ENCODE measurements at places on chromosomes 7 and 10.

GRCh38 chr7:3416453-3416852 is 115.4 kb downstream of the SDK1 start:
- no peak for DNase-seq

- DNase-seq = no peak
These were observed 5.6 kb downstream of the RAPGEF5 start for GRCh38 chr7:22351329-22351692.

DNA sequence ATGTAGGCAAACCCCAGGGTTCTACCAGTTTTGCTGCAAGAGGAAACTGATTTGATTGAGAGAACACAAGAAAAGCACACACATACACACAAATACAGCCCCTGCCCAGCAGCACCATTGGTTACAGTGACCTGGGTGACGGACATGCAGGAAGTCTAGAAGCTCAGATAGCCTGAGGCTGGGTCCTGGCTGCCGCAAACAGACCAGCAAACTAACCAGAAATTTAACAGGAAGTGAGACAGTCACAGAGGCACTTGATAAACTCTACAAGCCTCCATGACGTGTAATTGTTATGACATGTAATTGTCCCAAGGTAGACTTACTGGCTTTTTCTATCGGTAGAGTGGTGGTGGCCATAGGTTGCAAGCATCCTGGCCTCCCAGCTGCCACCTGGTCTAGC is 58.9 kb downstream of the PRKAR2B start:
- no peak for DNase-seq

GRCh38 chr10:110502851-110503301 is 5.2 kb downstream of the DUSP5 start:
- no peak for DNase-seq

- DNase-seq = no peak
These were observed 130.1 kb downstream of the SH3PXD2A start for GRCh38 chr10:103725242-103725641.

- no peak for DNase-seq
These were observed 123.3 kb downstream of the AOAH start for GRCh38 chr7:36600869-36601530.

- DNase-seq = no peak
These were observed 57.8 kb downstream of the HHEX start for GRCh38 chr10:92747600-92747999.

- no peak for DNase-seq
These were observed 24.1 kb downstream of the SSMEM1 start for GRCh38 chr7:130231792-130232191.

- no peak for DNase-seq
These were observed 7.8 kb downstream of the ZNF680 start for GRCh38 chr7:64555046-64555445.

GRCh38 chr7:45484094-45484493 is 90.1 kb upstream of the ADCY1 start:
- no peak for DNase-seq

DNA sequence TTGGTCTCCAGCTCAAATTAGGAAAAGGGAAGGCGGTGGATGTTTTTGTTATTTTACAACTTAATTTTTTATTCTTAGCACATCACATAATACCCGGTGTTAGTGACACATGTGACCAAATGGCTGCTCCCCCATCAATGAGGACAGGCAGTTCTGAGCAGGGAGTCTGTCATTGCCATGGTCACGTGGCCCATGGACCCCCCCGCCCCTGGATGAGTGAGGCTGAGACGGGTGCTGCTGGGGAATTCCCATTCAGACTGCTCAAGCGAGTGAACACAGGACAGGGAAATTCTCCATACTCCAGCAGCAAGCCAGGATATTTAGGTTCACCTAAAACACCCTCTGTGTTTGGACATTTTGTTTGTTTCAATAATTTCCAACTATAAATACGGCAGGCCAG is 34.7 kb upstream of the SLC35B4 start:
- DNase-seq = no peak

GRCh38 chr7:91198371-91198770 is 65.9 kb upstream of the FZD1 start:
- DNase-seq = no peak

DNA sequence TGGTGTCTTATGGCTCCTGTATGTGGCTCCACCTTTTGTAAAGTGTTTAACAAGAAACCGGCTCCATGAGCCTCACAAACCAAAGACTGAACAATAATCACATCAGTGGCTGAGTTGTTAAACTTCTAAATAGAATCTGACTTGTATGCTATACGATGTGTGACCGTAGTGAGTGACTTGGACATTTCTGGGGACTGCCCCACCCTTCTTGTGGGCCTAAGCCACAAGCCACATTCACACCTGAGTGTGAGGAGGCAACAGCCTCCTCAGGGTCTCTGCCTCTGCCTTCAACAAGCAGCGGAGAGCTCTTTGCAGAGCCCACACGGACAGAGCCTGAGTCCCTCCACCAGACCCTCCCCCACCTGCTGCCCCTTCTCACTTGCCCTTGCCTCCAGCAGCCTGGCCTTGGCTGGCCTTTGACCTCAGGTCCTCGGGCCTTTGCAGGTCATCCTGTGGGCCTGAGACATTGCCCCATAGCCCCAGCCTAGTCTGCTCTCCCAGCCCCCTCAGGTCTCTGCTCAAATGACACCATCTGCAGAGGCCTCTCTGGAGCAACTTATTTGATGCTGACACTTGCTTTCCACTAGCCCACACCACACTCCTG is 156.8 kb upstream of the TNS3 start:
- DNase-seq = no peak

GRCh38 chr7:74505471-74506324 is 52.0 kb downstream of the GTF2IRD1 start:
- DNase-seq = no peak

DNA sequence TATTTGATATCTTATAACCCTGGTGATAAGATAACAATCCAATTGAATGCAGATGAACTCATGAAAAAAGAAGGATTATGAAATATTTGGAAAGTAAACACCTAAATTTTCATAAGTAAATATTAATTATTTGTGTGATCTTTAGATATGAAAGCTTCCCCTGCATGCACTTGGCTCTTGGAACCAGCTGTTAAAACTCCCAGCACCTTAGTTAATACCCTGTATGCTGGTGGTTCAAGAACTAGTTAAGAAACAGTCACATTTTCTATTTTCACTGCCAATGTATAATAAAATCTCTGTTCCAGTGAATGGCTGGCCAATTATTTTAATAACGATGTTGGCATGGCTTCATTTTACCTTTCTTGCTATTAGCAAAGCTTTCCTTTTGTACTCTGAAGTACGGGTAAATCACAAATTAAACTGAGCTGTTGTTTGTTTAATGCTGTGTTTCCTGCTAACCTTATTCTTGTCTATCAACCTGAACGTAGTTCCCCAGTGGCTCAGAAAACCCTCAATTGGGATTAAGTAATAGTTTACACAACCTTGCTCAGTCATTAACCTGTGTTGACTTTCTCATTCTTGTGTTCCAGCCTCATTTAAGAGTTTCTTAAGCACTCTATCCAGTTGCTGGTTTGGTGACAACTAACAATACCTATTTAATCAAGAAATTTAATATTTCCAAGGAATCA is 38.9 kb downstream of the MET start:
- no peak for DNase-seq

GRCh38 chr7:118195837-118196474 is 12.0 kb downstream of the LSM8 start:
- DNase-seq = no peak

GRCh38 chr7:101118856-101119255 is 8.0 kb upstream of the SERPINE1 start:
- DNase-seq = no peak

DNA sequence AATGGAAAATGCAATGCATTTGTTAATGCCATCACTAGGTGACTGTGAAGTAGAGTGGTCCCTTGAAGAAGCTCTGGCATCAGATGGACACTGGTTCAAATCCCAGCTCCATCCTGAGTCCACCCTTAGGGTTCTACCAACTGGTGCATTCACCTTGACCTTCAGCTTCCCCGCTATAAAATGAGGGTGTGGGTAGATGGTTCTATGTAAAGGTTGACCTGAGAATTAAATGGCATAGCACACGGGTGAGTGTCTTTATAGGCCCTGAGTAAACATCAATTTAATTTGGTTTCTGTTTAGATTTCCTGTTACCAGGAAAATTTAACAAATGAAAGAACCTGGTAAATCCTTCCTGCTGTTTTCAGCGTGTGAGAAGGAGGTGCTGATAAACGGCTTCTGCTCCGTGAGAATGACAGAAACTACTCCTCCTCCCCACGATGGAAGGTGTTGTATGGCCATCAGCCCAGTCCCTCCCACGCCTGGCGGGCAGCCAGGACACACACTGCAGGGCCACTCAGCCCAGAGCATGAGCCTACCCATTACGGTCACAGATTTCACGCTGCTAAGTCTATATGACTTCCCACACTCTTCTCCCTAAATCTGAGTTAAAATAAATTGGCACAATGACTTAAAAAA is 210.1 kb downstream of the TNS3 start:
- DNase-seq = no peak

DNA sequence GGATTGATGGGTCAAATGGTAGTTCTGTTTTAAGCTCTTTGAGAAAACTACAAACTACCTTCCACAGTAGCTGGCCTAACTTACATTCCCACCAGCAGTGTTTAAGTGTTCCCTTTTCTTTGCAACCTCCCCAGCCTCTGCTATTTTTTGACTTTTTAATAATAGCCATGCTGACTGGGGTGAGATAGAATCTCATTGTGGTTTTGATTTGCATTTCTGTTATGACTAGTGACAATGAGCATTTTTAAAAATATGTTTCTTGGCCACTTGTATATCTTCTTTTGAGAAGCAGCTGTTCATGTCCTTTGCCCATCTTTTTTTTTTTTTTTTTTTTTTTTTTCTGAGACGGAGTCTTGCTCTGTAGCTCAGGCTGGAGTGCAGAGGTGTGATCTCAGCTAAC is 155.2 kb upstream of the BMPER start:
- DNase-seq = no peak

GRCh38 chr7:24475166-24475961 is 97.9 kb upstream of the PALS2 start:
- no peak for DNase-seq

DNA sequence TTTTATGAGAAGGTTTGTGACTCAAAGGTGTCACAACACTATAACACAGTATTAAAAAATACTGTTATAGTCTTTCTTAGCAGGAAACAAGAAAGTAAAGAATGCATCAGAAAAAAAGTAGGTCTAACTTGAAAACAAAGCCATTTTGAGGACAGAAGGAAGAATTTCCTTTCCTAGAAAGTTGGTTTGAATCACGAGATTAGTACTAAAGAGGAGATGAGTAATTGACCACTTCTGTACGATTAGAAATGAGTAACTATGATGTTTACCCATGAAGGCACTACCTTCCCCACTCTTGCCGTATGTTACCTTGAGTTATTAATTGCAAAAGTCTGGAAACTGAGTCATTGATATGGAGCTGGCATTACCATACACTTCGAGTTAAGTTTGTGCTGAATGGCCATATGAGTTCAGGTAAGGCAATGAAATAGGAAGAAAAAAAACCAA is 65.2 kb downstream of the FAM185A start:
- no peak for DNase-seq

GRCh38 chr10:124449170-124450011 is 444 bp downstream of the NKX1-2 start:
- DNase-seq = no peak

- DNase-seq = no peak
These were observed 172.8 kb upstream of the CXCL12 start for GRCh38 chr10:44557596-44558191.

- no peak for DNase-seq
These were observed 25.1 kb downstream of the EIF3A start for GRCh38 chr10:119055472-119055871.

GRCh38 chr7:18177815-18178660 is 150.4 kb upstream of the PRPS1L1 start:
- DNase-seq = no peak

DNA sequence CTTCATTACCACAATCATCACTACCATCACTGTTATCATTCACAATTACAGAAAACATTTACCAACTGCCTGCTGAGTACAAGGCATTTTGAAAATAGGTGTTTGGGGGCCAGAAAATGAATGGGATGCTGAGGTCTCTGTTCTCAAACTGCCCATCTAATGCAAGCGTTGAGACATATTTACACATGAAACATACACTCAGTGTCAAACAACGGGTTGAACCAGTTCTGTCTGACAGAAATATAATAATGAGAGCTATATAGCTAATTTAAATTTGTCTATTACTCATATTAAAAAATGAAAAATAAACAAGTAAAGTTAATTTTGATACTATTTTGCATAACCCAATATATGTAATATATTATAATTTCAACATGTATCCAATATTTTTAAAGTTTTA is 303.1 kb downstream of the KCNMA1 start:
- no peak for DNase-seq

DNA sequence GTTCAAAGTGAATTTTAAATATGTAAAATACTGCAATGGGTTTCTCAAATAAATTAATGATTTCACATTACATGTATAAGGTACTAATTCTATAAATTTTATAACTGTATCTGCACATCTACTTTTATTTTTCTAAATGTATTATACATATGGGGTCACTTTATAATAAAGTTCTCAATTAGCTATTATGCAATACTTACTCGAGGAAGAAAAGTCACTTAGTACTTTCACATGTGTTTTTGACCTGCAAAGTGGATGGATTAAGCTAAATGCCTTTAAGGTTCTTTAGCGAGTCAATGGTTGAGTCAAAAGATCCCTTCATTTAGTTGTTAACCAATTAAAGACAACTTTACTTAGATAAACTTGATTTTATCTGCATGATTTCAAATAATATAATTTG is 437.8 kb downstream of the ANKRD7 start:
- no peak for DNase-seq

GRCh38 chr7:113100121-113100603 is 13.5 kb upstream of the GPR85 start:
- DNase-seq = no peak

- no peak for DNase-seq
These were observed 94.2 kb downstream of the CD36 start for GRCh38 chr7:80732630-80733029.

GRCh38 chr10:74586088-74586585 is 240.3 kb upstream of the KAT6B start:
- no peak for DNase-seq

- no peak for DNase-seq
These were observed 81.0 kb downstream of the HACD1 start for GRCh38 chr10:17536221-17536620.

DNA sequence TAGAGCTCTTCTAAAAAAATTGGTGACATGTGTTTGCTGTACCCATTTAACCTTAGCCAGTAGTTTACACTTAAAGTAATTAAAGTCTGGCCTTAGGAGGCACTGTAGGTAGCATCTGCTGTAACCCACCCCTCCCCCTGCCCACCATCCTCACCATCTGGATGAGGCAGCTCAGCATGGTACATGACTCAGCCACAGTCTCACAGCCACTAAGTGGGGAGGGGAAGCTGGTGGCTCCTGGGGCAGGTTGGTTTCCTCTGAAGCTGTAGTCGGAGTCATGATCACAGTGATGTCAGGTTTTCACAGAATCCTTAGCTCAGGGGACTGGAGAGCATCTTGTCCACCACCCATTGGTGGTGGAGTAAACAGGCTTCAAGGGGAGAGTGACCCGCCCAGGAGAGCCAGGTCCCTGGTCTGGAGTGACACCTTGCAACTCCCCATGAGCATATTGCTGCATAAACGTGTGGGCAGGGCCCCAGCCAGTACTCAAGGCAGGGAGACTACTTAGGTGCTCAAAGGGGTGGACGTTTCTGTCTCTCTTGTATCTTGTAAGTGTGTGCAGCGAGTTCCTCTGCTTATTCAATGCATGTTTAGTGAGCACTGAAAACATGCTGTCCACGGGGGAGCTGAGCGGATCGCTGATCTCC is 125.9 kb downstream of the GRK5 start:
- DNase-seq = no peak

GRCh38 chr10:44281662-44282061 is 103.2 kb downstream of the CXCL12 start:
- no peak for DNase-seq
